ENCODE measurements at places on chromosomes 2 and 18.
A peak's percentile ranks its signal among the peaks of the same experiment; 100 is the strongest.

DNA sequence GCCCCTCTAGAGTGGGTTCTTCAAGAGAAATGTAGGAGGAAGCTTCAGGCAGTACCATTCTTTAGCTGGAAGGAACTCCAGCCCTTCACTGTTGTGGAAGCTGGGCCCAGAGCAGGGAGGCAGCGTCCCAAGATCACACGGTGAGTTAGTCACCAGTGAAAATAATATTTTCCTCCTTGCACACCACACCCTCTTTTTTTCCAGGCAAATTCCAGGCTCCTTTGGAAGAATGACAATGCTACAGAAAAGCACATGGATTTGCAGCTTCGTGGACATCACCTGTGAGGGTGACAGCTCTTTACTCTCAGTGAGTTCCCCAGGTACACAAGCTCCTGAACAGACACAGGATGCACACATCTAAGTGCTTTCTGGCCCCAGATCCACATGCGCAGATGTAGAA lies 157.1 kb downstream of the COL6A3 start:
- DNase-seq = no peak

GRCh38 chr2:207035875-207036274 lies 96.6 kb downstream of the CPO start:
- DNase-seq = no peak

GRCh38 chr2:235639428-235639773 lies 145.6 kb downstream of the AGAP1 start:
- no peak for DNase-seq

GRCh38 chr2:27262379-27263286 lies at the start of gene SLC30A3:
SLC30A3 (minus strand) TSS chr2:27263047; CDS start chr2:27262906, 141 bp downstream.
- peak; percentile 44 for DNase-seq

Measured in stimulated activated CD4-positive, alpha-beta T cell treated with anti-CD3 and anti-CD28 coated beads, Interleukin-15, amount 100 ng/mL, for 1 hour (primary cell).